GM23248 (cell line): ENCODE measurements at places on chromosomes 12 and 14. TPM values are rescaled to one million over a fixed set of nuclear protein-coding genes. Genes with fewer than 3 reads are reported as not detected.

DNA sequence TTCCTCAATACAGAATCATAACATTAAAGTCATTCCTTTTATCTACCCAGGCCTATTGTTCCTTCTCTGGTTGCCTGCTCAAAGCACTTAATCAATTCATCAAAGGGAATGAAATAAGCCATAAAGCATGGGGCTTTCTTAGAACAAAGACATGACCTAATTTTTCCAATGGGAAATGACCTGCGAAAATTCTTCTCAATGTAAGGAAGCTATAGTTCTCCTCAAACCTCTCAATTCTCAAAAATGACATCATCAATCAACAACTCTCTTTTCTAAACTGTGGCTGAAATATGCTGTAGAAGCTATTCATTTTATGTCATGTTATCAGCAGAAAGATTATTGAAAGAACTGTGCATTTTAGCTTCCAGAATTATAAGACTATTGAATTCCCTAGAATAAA lies 116.0 kb upstream of the PTPRR start:
- DNase-seq: no peak

GRCh38 chr12:71584356-71584755 lies 79.3 kb downstream of the ZFC3H1 start:
- DNase-seq: no peak

DNA sequence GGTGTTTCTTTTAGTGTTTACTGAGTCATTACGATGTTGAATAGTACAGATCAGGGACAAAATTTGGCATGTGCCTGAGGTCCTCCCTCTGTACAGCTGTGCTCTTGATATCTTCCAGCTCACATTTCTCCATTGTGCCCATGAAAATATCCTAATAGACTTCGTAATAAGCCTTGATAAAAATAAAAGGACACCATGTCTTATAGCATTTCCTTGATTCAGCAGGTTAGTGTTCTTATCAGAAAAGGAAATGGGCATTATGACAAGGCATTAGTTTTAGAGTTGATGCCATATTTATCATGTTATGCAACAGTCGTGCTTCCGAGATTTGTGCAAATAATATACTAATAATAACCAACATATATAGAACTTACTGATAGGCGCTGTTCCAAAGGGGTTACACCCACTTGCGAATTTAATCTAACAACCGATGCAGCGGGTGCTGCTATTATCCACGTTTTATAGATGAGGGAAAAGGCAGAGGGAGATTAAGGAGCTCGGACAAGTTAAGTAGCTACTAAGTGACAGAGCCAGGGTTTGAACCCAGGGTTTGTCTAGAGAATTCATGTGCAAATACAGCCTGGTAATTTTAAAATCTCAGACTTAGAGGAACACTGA lies 15.1 kb upstream of the WNK1 start:
- no peak for DNase-seq

- DNase-seq: peak; percentile 20
Measured at GRCh38 chr12:58966939-58967338, 46.6 kb upstream of the LRIG3 start.

GRCh38 chr12:115918763-115919162 lies 358.7 kb downstream of the MED13L start:
- DNase-seq: no peak

DGLUCY gene
- total RNA-seq: 15.2 and 28.5 TPM in 2 replicates

DNA sequence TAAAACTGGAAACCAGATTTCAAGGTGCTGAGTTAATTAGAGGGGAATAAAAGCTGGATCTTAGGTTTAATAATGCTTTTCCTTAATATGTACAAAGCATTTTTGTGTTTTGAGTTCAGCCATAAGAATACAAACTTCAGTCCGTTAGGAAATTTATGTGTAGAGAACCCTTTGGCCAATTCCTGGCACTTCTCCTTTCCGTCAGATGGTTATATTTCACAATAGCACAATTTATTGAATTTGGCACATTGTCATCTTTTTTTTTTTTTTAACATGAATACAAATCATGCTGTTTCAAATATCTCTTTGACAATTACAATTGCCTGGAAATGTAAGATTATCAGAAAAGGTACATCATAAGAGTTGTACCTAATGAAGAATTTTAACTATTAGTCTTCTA lies 56.2 kb upstream of the DDHD1 start:
- peak; percentile 8 for DNase-seq

DNA sequence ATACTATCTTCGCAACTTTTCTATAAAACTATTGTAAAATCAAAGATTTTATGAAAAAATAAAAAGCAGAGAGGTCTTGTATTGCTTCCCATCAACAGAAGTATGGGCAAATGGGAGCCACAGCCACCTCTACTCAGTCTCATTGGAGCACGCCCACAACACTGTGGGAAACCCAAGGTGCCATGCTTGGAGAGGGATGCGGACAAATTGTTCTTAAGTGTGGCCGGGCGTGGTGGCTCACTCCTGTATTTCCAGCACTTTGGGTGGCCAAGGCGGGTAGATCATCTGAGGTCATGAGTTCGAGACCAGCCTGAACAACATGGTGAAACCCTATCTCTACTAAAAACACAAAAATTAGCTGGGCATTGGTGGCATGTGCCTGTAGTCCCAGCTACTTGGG lies 498.2 kb upstream of the SOX5 start:
- DNase-seq: no peak

- no peak for DNase-seq
Measured at GRCh38 chr14:41785696-41786095, 179.0 kb downstream of the LRFN5 start.

RDH5 gene
- 15.4 and 27.2 TPM in 2 replicates for total RNA-seq

RFX4 gene
- total RNA-seq: not detected in 2 replicates

ASCL1 gene
- not detected in 2 replicates for total RNA-seq

DNA sequence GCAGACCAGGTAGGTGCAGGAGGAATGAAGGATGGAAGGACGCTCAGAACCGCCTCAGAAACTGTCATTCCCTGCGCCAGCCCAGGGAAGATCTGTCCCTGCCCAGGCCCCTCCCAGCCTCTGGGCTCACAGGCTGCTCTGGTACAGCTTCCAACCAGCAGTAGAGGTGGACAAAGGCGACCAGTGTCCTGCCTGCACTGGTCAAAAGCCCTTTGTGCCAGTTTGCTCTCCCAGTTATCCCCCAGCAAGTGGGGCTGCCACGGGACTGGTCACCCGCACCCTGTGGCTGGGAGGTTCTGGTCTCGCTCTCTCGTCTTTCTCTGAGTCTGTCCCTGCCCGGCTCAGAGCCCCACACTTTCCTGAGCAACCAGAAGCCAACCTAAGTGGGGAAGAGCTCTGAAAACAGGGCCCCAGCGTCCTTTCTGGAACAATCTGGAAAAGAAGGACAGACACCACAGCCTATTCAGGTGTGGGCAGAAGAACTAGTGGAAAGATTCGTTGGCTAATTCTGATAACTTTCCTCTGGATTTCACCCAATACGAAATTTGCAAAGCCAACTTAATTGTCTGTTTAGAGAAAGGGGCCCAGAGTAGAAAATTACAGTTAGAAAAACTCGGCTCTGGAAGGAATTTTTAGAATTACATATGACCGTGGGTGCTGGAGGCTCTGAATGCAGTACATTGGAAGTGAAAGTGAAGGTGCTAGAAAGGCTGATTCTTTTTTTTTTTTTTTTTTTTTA lies 21.7 kb downstream of the SNRNP35 start:
- no peak for DNase-seq
